Dermis microvascular lymphatic vessel endothelial cell (primary cell): ENCODE measurements at places on chromosomes 2 and 18. TPM values are rescaled to one million over a fixed set of nuclear protein-coding genes. Genes with fewer than 3 reads are reported as not detected.

TGFA gene
- total RNA-seq, result 8.0 and 14.5 TPM in 2 replicates

PROKR1 gene
- total RNA-seq, result under 0.01 TPM in 2 replicates

ASAP2 gene
- total RNA-seq, result 29.8 and 30.0 TPM in 2 replicates

POMC gene
- total RNA-seq, result 0.13 and 0.63 TPM in 2 replicates
